ENCODE measurements at places on chromosomes 4 and X.
A peak's percentile ranks its signal among the peaks of the same experiment; 100 is the strongest.

GRCh38 chrX:724256-724655, 93.7 kb downstream of the SHOX start:
- DNase-seq: no peak

DNA sequence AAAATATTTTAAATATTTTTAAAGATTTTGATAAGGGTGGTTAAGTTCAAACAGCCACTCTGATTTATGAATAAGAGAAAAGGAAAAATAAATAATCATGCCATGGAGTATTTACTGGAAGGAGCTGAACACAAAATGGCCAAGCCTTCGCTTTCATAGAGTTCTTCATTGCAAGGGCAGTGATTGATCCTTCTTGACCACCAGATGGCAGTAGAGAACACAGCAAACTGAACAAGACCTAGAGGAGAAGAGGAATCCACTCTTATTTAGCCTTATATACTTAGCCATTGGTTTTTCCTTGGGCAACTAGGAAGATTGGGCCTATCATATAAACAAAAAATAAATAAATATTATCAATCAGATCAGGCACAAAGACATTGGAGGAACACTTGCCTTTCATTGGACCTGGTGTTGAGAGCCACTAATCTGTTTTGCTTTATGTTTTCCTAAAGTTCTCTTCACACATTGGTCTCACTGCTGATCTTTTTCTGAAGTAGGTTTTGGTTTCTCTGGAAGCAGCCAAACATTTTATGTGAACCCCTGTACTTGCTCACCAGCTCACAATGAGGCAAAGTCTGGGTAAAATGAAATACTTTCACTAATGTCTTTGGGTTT, 58.1 kb upstream of the PARM1 start:
- DNase-seq: no peak

DNA sequence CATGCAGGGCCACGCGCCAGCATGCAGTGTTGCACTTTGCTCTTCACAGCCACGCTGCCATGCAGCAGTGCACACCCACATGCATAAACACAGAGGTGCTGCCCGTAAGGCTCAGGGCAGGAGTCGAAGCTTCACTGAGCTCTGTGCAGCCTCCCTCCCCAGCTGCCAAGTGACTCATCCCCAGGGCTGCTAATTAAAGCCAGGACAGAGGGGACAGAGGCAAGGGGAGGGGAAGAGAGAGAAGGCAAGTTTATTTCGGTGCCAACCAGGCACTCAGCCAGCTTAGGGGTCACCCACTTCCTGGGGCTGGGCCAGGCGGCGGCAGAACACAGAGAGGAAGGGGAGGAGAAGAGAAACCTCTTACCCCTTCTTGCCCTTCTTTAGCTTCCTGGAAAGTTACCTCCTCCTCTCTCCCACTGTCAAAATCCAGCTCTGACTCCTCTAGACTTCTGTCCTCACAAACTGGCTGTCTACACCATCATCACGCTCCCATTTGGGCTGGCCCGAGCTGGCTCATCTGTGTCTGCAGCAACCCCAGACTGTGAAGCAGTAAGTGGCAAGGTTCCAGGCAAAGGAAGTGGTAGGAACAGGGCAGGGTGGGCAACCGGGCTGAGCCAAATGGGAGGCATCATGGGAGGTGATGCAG, 6.2 kb upstream of the IQSEC2 start:
- peak; percentile 77 for DNase-seq

DNA sequence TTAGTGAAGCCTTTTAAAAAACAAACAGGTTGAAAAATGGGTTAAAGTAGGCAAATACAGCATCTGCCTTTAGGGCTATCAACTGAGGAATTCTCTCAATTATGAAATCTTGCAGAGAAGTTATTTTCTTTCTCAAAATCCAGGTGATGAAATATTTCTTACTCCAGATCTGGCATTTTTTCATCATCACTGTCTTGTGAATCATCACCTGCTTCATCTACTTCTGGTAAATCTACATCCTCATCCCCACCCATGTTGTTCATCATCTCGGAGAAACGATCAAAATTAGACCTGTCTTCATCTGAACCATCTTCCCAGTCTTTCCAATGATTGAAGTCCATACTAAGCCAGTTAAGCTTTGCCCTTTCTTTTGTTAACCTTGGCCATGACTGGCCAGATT, 33.3 kb upstream of the HPF1 start:
- DNase-seq: no peak

DNA sequence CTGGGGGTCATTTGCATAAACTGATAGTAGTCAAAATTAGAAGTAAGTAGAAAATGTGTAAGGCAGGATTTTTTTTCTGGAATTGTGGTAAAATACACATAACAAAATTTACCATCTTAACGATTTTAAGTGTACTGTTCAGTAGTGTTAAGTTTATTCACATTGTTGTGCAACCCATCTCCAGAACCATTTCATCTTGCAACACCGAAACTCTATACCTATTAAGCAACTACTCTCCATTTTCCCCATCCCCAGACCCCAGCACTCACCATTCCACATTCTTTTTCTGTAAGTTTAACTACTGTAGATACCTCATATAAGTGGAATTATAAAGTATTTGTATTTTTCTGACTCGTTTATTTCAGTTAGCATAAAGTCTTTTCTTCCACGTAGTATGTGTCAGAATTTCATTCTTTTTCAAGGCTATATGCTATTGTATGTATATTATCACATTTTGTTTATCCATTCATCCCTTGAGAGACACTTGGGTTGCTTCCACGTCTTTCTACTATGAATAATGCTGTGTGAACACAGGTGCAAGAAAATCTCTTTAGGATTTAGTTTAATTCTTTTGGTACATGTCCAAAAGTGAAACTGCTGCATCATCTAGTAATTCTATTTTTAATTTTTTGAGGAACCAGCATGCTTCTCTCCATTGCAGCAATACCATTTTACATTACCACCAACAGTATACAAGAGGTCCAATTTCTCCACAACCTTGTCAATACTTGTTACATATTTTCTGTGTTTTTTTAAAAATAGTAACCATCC, 39.1 kb upstream of the NSUN7 start:
- no peak for DNase-seq

GRCh38 chr4:22072726-22073125, 124.2 kb upstream of the KCNIP4 start:
- DNase-seq: no peak

DNA sequence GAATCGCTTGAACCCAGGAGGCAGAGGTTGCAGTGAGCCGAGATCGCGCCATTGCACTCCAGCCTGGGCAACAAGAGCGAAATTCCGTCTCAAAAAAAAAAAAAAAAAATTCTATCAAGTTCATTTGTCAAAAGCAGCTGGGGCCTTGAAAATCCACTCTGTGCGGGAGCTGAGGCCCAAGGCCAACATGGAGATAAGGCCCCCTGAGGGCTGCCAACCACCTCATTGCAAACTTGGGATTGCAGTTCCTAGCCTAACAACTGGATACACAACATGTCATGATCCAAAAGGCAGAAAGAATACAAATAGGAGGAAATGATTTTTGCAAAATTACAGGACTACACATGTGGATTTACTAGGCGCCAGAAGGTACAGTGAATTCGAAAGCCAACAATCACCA, 22.5 kb upstream of the PRDX4 start:
- DNase-seq: no peak

DNA sequence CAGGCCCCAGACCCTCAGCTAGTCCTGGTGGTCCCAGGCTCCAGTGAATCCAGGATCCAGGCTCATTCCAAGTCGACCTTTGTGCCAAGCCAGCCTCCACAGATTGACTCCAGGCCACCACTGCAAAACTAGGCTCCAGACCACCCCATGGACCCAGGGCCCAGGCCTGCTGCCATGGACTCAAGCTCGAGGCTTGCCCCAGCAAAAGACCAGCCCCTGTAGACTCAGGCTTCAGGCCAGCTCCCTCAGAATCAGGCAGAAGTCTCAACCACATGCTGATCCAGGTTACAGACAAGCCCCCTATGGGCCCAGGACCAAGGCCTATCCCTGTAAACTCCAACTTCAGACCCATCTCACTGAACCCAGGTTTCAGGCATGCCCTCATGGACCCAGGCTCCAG, 692.4 kb downstream of the PCDH19 start:
- DNase-seq: no peak

DNA sequence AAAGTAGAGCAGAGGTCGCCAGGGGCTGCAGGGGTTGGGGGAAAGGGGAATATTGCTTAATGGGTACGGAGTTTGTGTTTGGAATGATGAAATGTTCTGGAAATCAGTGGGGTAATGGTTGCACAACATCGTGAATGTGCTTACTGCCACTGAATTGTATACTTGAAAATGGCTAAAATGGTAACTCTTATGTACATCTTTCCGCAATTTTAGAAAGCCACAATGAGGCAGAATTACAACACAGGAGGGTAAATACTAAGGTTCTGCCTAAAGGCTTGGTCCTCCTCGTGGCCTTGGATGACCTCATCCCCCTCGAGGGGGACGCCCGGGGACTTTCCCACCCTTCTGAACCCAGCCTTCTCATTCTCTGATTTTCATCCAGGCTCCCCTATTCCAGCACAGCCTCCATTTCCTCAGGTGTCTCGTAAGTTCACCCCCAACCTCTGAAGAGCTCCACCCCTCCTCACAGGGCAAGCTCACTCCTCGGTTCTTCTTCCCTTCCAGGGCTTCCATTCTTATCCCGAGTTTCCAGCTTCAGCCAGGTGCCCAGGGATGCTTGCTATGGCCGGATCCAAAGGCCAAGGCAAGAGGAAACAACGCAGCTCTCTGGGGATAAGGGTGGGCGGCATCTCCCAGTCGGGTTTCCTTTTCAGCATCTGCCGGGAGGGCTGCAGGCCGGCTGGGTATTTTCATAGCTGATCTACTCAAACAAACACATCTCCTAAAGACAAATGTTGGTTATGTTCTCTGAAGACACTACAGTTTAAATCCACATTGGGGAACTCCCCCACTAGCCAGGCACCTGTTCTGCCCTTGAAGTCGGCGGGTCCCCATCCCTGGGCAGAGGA, 71.3 kb upstream of the ACSL1 start:
- DNase-seq: no peak

- no peak for DNase-seq
Observed at GRCh38 chrX:39261446-39262147, 460.3 kb downstream of the MID1IP1 start.

- DNase-seq: no peak
Observed at GRCh38 chrX:49019599-49020249, 17.7 kb upstream of the GRIPAP1 start.

DNA sequence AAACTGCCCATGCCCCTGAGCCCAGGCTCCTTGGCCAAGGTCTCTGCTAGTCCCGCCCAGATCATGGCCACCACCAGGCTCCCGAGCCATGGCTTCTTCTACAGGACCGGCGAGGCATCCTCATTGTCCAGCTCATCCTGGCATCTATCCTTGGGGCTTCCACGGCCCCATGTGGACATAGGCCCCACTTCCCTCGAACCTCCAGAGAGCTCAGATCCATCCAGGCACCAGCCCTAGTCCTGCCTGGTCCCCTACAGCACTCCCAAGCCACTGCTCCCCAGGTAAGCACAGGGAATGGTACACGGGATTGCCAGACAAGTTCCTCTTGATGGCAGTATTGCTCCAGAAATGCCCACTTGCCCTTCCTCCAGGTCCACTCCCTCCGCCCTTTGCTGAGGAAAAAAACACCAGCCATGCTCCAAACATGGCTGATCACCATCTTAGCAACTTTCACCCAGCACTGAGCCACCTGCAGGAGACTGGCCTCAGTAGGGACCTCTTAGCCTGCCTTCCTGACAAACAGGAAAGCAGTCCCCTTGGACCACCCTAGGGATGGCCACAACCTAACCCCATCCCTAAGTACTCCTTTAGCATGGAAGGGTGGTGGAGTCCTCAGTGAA, 272.1 kb upstream of the AGTR2 start:
- DNase-seq: peak; percentile 87

- no peak for DNase-seq
Observed at GRCh38 chrX:115630204-115630603, 69.2 kb downstream of the PLS3 start.

- DNase-seq: peak; percentile 35
Observed at GRCh38 chrX:41009850-41010846, 75.1 kb upstream of the USP9X start.

GRCh38 chrX:80388206-80388605, 32.0 kb upstream of the TENT5D start:
- DNase-seq: no peak

- no peak for DNase-seq
Observed at GRCh38 chrX:119147486-119147885, 19.9 kb upstream of the KIAA1210 start.

DNA sequence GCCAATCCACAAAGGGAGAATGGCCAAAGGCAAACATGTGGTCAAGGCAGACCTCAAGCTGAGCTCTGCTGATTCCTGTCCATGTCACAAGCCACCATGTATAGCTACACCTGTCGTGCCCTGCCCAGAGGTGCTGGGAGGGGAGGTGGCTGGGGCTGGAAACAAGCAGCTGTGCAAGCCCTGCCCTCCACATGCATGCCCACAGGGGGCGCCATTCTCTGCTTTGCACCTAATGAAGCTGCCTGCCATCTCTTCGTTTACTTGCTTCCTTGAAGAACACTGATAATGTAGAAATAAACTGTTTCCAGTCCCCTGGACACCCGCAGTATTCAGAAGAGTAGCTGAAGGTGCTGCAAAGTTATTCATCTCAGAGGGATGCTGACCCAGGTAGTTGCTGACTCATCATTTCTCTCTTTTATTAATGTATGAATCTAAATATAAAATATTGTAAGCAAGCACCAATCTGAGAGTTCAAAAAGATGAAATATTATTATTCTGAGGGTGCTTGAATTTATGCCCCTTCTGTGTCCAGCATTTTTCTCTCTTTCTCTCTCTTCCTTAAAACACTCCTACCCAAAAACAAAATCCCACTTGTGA, 278.6 kb downstream of the ADGRA3 start:
- DNase-seq: no peak

DNA sequence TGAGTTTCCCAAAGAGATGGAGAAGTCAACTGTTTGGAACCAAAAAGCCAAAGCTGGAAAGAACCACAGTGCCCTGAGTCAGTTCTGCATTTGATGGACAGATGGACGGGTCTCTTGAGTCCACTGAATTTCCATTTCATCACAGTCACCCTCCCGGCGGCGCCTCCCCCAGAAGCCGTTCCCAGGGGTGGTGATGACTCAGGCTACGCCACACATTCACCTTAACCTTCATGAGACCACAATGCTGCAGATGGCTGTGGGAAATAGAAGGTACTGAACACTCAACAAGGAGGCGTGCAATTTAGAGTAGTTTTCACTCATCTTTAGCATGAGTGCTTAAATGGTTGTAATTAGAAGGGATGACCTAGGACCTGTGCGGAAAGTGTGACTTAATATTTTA, 61.3 kb downstream of the STOX2 start:
- no peak for DNase-seq

DNA sequence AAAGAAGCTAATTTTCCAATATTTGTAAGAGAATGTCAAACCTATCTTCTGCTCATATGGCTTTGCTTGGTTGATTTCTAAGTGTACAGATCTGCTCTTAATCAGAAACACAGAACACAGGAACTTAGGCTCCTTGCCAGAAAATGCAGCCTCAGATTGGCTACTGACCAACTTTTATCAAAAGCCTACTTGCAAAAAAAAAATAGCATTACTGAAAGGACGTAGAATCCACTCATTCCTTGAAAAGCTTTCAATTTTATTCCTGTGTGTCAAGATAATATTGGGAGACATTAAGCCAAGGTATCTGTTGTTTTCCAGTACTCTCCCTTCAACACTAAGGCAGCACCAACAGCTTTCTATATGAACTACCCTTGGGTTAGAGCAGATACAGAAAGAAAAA, 127.6 kb upstream of the INTU start:
- DNase-seq: no peak

Data from dorsolateral prefrontal cortex (tissue), 122 donors.